ENCODE measurements at places on chromosomes 6 and 20.

DNA sequence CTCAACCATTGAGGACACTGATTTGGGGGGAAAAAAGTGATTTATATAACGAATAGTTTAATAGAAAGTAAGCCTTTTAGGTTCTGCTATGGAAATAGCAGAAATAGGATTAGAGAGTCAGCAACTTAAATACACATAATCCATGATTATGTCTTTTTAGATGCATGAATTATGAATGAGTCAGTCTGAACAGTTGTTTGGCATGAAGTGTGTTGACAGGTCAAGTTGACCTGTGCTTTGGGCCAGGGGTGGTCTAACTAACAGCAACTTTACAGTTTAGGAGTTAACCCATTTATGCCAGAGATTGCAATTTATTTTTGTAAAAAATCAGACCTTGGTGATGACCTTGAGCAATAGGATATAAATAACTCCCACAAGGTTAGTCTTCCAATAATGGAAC is 191.3 kb downstream of the MTFR2 start:
- DNase-seq, result no peak

DNA sequence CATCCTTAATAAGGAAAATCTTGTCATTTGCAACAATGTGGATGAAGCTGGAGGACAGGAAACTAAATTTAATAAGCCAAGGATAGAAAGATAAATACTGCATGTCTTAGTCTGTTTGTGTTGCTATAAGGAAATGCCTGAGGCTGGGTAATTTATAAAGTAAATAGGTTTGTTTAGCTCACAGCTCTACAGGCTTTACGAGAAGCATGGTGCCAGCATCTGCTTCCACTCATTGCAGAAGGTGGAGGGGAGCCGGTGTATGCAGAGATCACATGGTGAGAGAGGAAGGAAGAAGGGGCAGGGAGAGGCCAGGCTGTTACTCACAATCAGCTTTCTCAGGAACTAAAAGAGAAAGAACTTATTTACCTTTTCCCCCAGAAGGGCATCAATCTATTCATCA is 118.9 kb upstream of the SMLR1 start:
- no peak for DNase-seq

DNA sequence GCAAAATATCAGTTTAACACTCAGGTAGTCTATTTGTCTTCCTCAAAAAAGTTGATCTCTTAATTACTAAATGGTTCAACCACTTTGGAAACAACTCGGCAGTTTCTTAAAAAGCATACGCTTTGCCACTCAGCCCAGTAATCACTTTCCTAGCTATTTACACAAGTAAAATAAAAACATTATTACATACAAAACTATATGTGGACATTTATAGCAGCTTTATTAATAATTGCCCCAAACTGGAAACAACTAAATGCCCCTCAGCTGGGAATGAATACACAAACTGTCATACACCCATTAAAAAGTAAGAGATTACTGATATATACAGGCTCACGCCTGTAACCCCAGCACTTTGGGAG is 7.4 kb downstream of the EEF1A1 start:
- DNase-seq, result no peak

DNA sequence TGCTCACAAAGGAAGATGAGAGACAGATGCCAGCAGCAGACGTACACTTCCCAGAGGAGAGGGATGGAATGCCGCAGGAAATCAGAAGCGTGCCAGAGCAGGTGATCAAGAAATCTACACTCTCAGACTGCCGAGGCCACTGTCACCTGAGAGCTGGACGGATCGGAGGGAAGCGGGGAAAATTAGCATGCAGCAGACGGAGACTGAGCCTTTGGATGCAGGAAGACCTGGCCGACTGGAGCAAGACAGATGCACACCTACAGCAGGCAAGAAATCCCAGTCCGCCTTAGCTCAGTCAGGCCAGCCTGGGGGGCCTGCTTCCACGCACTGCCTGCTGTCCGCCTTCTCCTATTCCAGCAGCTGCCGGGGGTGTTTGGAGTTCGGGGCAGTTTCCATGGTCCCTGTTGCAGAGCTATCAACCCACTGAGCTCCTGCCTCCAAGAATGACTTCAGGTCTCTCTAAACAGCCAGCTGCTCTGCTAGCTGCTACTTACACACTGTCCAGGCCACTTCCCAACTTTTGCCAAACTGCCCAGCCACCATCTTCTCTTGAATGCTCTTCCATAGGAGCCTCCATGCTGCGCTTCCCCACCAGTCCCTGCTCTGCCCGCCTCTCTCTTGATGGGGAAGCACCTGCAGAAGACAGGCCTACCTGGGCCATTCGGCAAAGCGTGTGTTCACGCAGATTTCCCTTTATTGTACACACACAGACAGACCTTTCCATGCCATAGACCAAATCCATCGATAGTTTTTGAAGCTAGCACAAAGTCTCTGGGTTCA is 368.5 kb downstream of the ZFAND3 start:
- DNase-seq, result no peak

GRCh38 chr20:44357555-44358125 is 2.1 kb downstream of the HNF4A start:
- peak; percentile 70 for DNase-seq

DNA sequence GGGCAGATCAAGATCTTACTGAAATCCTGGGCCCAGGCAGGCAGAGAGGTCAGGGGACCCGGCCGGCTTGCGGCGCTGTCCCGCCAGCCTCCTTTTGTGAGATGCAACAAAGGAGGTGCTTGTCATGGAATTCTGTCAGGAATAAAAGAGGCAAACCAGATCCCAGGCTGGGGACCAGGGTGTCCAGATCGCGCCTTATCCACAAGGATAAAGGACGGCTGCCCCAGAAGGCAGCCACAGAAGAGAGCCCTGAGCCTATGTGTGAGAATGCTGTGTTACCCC is 42.6 kb upstream of the CDH22 start:
- DNase-seq, result no peak

GRCh38 chr20:33657704-33658095 is 4.4 kb upstream of the C20orf144 start:
- peak; percentile 47 for DNase-seq

Measured in right cardiac atrium (tissue), 5 donors.